Vein endothelial cell (primary cell): ENCODE measurements at places on chromosomes 7 and 10. TPM values are rescaled to one million over a fixed set of nuclear protein-coding genes. Genes with fewer than 3 reads are reported as not detected.

NKX2-3 gene
- not detected in 2 replicates for total RNA-seq

NPY gene
- total RNA-seq = not detected in 2 replicates

TMEM106B gene
- 43.1 and 51.4 TPM in 2 replicates for total RNA-seq

TFPI2 gene
- total RNA-seq = 86.2 and 95.5 TPM in 2 replicates

GJD4 gene
- total RNA-seq = not detected in 2 replicates

ADCY1 gene
- total RNA-seq = 0.33 and 0.67 TPM in 2 replicates

SRRM3 gene
- total RNA-seq = 0.67 and 2.6 TPM in 2 replicates

TRPV5 gene
- total RNA-seq = 0.10 TPM in 1 of 2 replicates, not detected in the other

AKR1C4 gene
- total RNA-seq = not detected in 2 replicates
